Substantia nigra (tissue), 51 donors: ENCODE measurements at places on chromosomes 2 and 18.

GRCh38 chr2:29587402-29588190 lies 333.8 kb downstream of the ALK start:
- no peak for DNase-seq

DNA sequence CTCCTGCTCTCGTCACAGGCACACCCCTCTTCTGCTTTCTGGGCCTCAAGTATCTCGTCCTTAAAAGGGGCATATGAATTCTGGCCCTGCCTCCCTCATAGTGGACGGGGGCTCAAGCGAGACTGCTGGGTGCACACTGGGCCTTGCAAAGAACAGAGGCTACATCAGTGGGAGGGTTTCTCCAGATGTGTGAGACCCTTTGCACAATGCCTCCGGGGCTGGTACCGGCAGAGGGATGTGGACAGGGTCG lies 25.0 kb downstream of the CRACDL start:
- no peak for DNase-seq

DNA sequence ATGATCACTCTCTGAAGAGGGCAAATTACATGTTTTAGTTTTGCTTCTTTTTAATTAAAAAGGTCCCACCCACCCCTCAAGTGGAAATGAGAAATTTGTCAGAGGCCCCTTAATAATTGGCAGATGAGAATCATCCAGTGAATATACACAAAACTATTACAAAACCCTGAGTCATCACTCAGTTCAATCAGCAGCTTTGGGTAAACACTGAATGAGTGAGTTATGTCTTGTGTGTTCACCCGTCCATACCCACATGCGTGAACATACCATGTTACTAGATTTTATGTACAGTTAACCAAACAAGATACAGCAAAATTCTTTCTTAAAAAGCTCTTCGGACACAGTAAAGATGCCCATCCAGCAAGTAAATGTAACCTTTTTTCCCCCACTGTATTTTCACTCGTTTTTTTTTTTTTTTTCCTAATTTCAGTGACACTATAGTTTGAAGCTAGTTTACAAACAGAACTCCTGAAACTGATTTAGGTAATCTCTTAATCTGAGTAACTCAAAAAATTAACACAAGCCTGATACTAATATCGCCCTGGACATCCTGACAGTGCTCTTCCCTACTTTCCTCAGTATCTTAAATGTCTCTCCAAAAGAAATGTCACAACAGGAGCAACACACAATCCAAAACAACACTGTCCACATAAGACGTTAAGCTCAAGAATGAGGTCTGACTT lies 1.4 kb downstream of the PSME4 start:
- no peak for DNase-seq

- DNase-seq = no peak
Observed at GRCh38 chr2:99956232-99957030, 186.0 kb downstream of the AFF3 start.
